ENCODE measurements at places on chromosomes 7 and 10. TPM values are rescaled to one million over a fixed set of nuclear protein-coding genes. Genes with fewer than 3 reads are reported as not detected.

DNA sequence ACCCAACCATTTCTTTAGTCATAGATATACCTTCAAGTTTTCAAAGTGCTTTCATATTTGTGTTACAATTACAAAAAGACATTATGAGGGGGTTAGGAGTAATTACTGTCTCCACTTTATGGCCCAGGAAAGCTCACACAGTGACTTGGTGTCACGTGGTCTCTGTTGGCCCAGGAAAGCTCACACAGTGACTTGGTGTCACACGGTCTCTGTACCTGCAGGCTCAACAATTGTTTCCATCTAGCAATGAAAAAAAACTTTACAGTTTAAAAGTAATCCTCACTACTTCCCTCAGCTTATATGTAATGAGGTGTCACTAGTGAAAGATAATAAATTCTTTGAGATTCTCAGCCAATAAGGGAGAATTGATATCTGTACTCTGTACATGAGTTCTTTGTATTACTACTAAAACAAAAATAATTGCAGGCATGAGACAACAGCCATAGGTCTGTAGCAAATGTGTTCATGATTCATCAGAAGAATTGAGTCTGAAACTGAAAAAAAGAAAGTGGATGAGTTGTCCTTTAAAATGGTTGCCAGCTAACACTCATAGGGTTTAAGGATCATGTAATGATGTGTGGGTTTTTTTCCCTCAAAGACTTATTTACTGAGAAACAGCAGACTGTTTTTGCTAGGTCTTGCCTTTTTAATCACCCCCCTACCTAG is 10.9 kb downstream of the OGDH start:
- no peak for DNase-seq

Gene PRPS1L1
- total RNA-seq = not detected

DNA sequence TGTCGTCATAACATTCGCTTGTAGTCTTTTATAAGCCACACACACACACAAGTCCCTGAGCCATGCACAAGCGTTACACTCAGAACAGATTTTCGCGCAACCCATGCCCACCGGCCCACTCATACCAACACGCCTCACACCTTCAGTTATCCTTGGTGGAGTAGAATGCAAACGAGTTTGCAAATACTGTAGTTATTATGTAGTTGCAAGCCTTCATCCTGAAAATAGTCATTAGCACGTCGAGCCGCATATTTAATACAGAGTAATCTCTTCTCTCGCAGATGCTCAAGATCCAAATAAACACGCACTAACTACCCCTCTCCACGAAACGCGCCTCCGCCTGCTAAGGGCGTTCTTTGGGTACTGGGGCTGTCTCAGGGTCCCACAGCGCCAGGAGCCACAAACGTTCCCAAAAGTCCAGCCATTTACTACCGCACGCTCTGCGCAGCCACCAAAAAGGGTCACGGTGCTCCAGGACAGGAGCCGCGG is 1.8 kb downstream of the NKX2-3 start:
- DNase-seq = no peak

Gene SLC13A4
- total RNA-seq = 0.13 TPM

GRCh38 chr10:14698111-14698828 is 76.4 kb downstream of the FAM107B start:
- DNase-seq = no peak

DNA sequence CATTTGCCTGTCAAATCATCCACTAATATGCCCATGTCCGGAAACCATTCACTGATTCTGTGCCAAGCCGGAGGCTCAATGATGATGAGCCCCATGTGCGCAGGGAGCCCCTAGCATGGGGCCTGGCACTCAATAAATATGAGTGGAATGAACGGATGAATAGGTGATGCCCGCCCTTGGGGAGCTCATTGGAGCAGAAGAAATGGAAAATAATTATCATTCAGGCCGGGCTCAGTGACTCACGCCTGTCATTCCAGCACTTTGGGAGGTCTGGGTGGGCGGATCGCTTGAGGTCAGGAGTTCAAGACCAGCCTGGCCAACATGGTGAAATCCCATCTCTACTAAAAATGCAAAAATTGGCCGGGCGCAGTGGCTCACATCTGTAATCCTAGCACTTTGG is 11.0 kb downstream of the RHBDD2 start:
- no peak for DNase-seq

DNA sequence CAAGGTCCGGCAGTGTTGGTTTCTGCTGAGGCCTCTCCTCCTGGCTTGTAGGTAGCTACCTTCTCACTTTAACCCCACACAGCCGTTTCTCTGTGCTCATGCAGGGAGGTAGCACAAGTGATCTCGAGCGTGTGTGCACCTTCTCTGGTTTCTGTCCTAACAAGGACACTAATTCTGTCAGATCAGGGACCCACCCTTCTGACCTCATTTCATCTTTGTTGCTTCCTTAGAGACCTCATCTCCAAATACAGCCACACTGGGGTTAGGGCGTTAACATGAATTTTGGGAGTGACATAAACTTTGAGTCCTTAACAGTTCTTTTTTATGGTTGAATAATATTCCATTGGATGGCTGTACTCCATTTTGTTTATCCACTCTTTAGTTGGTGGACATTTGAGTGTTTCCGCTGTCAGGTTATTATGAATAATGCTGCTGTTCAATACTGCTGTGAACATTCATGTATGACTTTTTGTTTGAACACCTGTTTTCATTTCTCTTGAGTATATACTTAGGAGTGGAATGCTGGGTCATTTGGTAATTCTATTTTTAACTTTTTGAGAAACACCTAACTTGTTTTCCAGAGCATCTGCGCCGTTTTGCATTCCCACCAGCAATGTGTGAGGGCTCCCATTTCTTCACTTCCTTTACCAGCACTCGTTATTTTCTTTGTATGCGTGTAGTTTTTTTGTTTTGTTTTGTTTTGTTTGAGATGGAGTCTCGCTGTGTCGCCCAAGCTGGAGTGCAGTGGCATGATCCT is 57.5 kb downstream of the LCOR start:
- no peak for DNase-seq

DNA sequence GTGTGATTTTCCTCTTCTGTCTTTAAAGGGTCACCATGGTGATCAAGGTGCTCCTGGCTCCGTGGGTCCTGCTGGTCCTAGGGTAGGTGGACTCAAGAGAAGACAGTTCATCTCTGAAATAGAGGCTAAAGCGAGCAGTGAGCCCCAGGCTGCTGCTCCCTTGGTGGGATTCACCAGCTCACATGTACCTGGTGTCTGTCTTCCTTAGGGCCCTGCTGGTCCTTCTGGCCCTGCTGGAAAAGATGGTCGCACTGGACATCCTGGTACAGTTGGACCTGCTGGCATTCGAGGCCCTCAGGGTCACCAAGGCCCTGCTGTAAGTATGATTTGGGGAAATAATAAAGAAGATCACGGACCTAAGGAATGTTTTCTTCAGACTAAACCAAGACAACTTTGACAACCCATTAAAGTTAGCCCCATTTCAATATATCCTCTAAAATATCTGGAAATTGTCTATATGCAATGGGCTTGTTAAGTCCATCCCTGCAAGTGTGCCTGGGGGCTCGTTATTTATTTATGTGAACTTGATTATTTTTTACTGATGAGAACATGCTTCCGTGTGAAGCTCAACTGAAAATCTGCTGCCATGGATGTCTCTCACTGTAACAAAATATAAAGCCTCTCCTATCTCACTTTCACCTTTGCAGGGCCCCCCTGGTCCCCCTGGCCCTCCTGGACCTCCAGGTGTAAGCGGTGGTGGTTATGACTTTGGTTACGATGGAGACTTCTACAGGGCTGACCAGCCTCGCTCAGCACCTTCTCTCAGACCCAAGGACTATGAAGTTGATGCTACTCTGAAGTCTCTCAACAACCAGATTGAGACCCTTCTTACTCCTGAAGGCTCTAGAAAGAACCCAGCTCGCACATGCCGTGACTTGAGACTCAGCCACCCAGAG is 32.5 kb downstream of the COL1A2 start:
- no peak for DNase-seq

DNA sequence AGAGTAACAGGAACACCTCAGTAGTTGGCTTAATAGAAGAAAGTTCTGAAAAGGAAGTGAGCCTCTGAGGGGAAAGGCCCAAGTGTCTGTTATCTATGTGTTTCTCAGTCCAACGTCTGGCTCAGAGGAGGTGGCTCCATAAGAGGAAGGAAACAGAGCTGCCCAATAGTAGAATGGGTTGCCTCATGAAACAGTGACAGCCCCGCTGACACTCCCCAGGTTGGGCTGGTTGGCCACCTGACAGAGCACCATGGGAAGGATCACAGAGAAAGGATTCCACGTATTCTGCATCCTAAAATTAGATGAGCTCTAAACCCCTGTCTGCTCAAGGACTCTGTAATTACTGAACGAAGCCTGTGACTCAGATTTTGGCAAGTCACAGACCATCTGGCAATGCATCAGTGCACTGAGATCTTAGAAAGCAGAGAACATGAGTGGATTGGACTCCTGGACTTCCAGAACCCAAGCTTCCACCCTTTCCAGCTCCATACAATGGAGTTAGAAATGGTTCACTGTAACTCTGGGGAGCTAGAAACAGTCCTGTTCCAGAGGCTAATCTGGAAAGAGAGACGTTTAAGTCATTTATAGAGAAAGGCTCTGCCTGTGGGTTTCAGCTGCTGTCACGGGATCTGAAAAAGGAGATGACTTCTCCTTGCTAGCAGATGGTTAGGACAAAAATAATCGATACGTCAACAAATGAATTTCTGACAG is 2.9 kb downstream of the PKD2L1 start:
- no peak for DNase-seq

Gene CUZD1
- total RNA-seq = 0.94 TPM

- DNase-seq = no peak
These were observed 285.2 kb downstream of the CAMK1D start for GRCh38 chr10:12634621-12634931.

Gene TES
- total RNA-seq = 74.3 TPM

DNA sequence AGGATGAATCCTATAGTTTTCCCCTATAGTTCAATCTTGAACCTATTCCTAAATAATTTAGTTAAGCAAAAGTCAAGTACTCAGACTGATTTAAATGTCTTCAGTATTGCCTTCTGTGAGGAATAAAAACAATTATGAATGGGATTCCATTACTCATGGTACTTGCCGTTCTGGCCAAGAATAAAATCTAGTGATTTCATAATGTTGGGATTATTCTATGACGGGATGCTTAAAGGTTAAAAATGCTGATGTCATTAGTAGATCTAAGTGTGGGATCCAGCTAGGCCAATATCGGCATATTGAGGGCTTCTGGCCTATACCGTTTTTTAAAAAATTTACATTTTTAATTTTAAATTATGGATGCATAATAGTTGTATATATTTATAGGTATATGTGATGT is 5.3 kb downstream of the BPGM start:
- DNase-seq = no peak

Gene TDRD1
- 0.23 TPM for total RNA-seq

Data from ureter (tissue), 1 donor.